Activated T-cell treated with anti-CD3 and anti-CD28 coated beads, Interleukin-2, amount 50 U/mL, for 72 hours (primary cell): ENCODE measurements at places on chromosomes 7 and 10. TPM values are rescaled to one million over a fixed set of nuclear protein-coding genes. Genes with fewer than 3 reads are reported as not detected.

GRCh38 chr10:6578251-6578771 lies 1.8 kb downstream of the PRKCQ start:
- peaks cover 15% of the 10 kb centered on the region for H3K36me3 ChIP-seq
- peak overlapping the region; percentile 88 for H3K27ac ChIP-seq
- peaks cover 68% of the 10 kb centered on the region for H3K4me1 ChIP-seq
- no peaks in the 10 kb centered on the region for H3K27me3 ChIP-seq

Gene SAMD9
- 7.1 TPM for total RNA-seq

DNA sequence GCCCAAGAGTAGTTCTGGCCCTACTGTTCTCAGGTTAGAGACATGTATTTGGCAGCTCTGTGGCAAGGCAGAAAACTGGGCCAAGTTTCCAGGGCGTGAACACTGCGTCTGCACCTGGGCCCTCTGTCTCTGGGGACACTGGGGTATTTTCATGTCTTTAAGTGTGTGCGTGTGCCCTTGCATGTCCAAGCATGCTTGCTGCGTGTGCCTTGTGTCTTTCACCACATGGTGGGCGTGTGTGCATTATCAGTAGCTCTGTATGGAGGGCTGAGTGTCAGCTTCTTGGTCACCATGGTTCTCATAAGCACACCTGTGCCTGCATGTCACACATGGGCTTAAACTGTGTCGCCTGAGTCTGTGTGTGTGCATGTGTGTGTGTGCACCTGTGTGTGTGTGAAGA lies 69.3 kb downstream of the HIPK2 start:
- no peak for DNase-seq
- no peak overlapping the region for H3K27ac ChIP-seq
- peaks cover 12% of the 10 kb centered on the region for H3K4me1 ChIP-seq
- H3K4me3 ChIP-seq: no peak overlapping the region

Gene DNAJC12
- total RNA-seq: 35.6 TPM

Gene ENKUR
- total RNA-seq: not detected
